Osteoblast (primary cell): ENCODE measurements at places on chromosomes 5 and 9. TPM values are rescaled to one million over a fixed set of nuclear protein-coding genes. Genes with fewer than 3 reads are reported as not detected.

DNA sequence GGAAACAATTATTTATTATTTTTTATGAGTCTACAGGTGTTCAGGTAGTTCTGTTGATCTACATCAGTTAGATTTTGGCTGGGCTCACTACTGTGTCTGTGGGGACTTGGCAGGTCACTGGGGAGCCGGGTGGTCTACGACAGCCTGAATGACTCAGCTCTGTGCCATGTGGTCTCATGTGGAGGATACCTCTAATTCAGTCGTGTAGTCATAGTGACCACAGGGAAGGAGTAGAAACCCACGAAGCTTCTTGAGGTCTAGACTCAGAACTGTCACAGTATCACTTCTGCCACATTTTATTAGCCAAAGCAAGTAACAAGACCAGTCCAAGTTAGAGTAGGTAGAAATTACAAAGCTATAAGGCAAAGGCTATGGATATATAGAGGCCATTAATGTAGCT lies 64.7 kb upstream of the GRAMD2B start:
- DNase-seq: no peak

DNA sequence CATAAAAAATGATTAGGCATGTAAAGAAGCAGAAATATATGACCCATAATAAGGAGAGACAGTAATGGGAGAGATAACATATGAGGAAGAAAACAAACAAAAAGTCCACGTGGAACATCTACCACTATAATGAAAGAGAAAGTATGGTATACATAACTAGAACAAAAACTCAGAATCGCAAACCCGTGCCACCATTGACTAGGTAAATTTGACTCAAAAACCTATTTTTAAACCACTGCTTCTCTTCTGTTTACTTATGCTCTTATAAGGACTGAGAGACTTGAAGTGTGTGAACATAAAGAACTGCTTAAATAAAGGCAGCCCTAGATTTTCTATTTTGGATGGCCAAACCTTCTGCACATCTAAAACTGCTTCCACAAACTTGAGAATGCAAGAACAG lies 330.7 kb downstream of the CAAP1 start:
- no peak for DNase-seq

GRCh38 chr5:111129938-111130337 lies 37.8 kb downstream of the WDR36 start:
- peak; percentile 18 for DNase-seq

Gene RNF180
- total RNA-seq: 10.5 and 12.7 TPM in 2 replicates

GRCh38 chr5:180816608-180817534 lies 14.3 kb upstream of the MGAT1 start:
- DNase-seq: no peak

- no peak for DNase-seq
Observed at GRCh38 chr9:14782286-14783051, 59.9 kb upstream of the CER1 start.

Gene TSPAN17
- total RNA-seq: 26.1 and 33.6 TPM in 2 replicates

DNA sequence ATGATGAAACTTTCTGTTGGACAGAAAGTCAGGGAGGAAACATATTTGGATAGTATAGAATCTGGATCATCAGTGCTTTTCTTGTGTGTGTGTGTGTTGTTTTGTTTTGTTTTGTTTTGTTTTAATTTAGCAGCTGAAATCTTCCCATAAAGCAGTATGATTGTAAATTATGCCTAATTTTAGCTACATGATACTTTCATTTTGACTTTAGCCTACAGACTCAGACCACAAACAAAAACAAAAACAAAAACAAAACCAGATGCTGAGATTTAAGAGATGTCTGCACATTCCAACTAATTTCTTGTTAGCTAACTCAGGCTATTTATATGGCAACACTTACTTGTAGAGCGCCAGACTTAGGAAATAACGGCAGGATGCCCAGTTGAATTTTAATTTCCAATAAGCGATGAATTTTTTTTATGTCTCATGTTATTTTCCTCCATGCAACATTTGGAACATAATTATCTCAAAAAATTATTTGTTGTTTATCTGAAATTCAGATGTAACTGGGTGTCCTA lies 119.5 kb upstream of the TRPC7 start:
- no peak for DNase-seq

Gene ELP1
- total RNA-seq: 23.0 and 24.2 TPM in 2 replicates

Gene GOLM1
- 85.0 and 92.2 TPM in 2 replicates for total RNA-seq

Gene PCDH1
- 0.29 and 1.4 TPM in 2 replicates for total RNA-seq

GRCh38 chr9:85527331-85528020 lies 214.3 kb downstream of the AGTPBP1 start:
- DNase-seq: no peak

Gene SPINK14
- total RNA-seq: not detected in 2 replicates

GRCh38 chr9:28206280-28206679 lies 633.0 kb upstream of the C9orf72 start:
- no peak for DNase-seq

- DNase-seq: no peak
Observed at GRCh38 chr9:130319300-130319699, 53.7 kb downstream of the HMCN2 start.

Gene C5orf58
- total RNA-seq: not detected in 2 replicates

GRCh38 chr5:160298189-160298588 lies 14.2 kb downstream of the CCNJL start:
- DNase-seq: no peak

DNA sequence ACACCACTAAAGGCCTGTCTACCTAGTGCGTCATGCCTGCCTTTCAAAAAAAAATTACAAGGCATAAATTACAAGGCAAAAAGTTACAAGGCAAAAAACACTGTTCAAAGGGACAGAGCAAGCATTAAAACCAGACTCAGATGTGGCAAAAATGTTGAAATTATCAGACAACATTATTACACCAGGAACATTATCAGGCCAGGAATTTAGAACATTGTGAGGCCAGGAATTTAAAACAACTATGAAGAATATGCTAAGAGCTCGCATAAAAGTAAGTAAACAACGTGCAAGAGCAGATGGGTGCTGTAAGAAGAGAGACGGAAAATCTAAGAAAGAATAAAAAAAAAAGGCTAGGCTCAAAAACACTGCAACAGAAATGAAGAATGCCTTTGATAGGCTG lies 18.2 kb upstream of the MLANA start:
- peak; percentile 11 for DNase-seq

GRCh38 chr9:77793849-77794248 lies 145.7 kb upstream of the GNA14 start:
- no peak for DNase-seq

Gene BHMT
- total RNA-seq: not detected in 2 replicates

- DNase-seq: no peak
Observed at GRCh38 chr9:135973277-135974219, 12.4 kb upstream of the UBAC1 start.

Gene BARHL1
- total RNA-seq: not detected in 2 replicates

DNA sequence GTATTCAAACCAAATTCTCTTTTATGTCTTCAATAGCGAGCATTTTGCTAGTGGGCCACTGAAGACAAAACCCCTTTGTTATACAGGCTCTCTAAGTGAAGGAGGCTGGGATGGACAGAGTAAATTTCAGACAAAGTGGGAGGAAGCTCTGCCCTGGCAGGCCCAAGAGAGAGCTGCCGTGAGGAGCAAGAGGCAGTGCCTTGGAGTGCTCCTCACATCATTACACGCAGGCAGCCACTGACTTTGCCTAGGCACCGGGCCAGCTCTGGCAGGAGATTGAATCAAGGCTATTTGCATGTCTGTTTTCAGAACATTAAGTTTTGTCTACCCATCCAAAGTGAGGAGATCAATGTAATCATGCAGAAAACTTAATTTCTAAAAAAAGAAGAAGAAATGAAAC lies 167.7 kb downstream of the CCDC192 start:
- no peak for DNase-seq

Gene PDCD1LG2
- total RNA-seq: 4.7 and 5.3 TPM in 2 replicates

Gene CCL19
- total RNA-seq: not detected in 2 replicates

- DNase-seq: no peak
Observed at GRCh38 chr9:21653091-21653490, 149.3 kb upstream of the MTAP start.

DNA sequence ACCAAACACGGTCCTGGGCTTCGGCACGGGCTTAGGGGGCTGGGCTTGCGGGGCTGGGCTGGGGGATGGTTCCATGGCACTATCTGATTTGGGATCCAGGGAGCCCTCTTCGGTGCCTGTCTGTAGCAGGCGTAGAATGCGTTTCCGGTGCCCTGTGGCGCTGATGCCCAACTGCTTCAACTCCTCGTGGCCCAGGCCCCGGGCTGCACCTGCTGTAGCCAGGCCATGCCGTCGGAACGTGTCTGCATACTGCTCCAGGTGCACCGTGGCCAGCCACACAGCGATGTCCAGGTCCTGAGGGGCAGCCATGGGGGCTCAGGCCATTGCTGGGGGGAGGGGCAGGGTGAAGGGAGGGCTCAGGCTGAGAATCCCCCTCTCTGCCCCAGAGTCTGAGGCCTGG lies 1.9 kb downstream of the ARAP3 start:
- DNase-seq: peak; percentile 41

Gene CEMIP2
- total RNA-seq: 56.9 and 66.2 TPM in 2 replicates
